ENCODE measurements at places on chromosomes 3 and 15. TPM values are rescaled to one million over a fixed set of nuclear protein-coding genes. Genes with fewer than 3 reads are reported as not detected.

Gene RBP2
- not detected for total RNA-seq

Gene CPLX3
- not detected for total RNA-seq

Gene CCDC80
- 74.9 TPM for total RNA-seq

Gene SELENOS
- 148 TPM for total RNA-seq

Gene CLDN1
- 28.5 TPM for total RNA-seq

Gene RHCG
- total RNA-seq: 33.0 TPM

Gene SPESP1
- not detected for total RNA-seq

Gene SCN5A
- 0.63 TPM for total RNA-seq

Gene FAM81A
- 13.3 TPM for total RNA-seq

Gene RASGRP1
- 0.40 TPM for total RNA-seq

Gene GYG1
- 27.5 TPM for total RNA-seq

Gene SLC22A14
- not detected for total RNA-seq

Gene BCHE
- 1.2 TPM for total RNA-seq

Gene TMEM40
- total RNA-seq: 0.88 TPM

Gene PLSCR4
- total RNA-seq: 7.0 TPM

Gene ALPK3
- total RNA-seq: 0.11 TPM

Gene TEX9
- total RNA-seq: 4.8 TPM
